ENCODE measurements at places on chromosomes 4 and X. TPM values are rescaled to one million over a fixed set of nuclear protein-coding genes. Genes with fewer than 3 reads are reported as not detected.

Gene RTL3
- total RNA-seq = not detected

Gene FAM133A
- total RNA-seq = not detected

Gene INTU
- 1.0 TPM for total RNA-seq

Gene TEC
- 1.3 TPM for total RNA-seq

Gene KLHL13
- 0.38 TPM for total RNA-seq

Gene FREM3
- total RNA-seq = 0.13 TPM

Gene MAGEB10
- total RNA-seq = not detected

Gene TBC1D9
- total RNA-seq = 68.8 TPM

Gene ENOX2
- total RNA-seq = 10.7 TPM

Gene BGN
- total RNA-seq = 70.9 TPM

Gene FAM9C
- total RNA-seq = not detected

Gene DCUN1D4
- total RNA-seq = 21.4 TPM

Gene RNF212
- 0.25 TPM for total RNA-seq

Gene BMX
- total RNA-seq = 68.9 TPM

Gene CYP2U1
- 4.0 TPM for total RNA-seq

Gene ZNF711
- 3.5 TPM for total RNA-seq

Gene KIF4A
- total RNA-seq = 4.3 TPM

Gene TEX13C
- total RNA-seq = not detected

Gene GJB1
- not detected for total RNA-seq

Gene TSPAN7
- total RNA-seq = 9.2 TPM

Gene ZNF630
- 1.3 TPM for total RNA-seq

Gene ADAM29
- not detected for total RNA-seq

Gene CCNQ
- 37.3 TPM for total RNA-seq

Gene MAGEC3
- total RNA-seq = not detected

Gene PCDH18
- total RNA-seq = 0.38 TPM

Gene SCML2
- total RNA-seq = 2.7 TPM

Gene HPGD
- not detected for total RNA-seq

Gene AR
- total RNA-seq = 0.26 TPM

Gene TLR6
- 0.13 TPM for total RNA-seq

Gene ARHGEF38
- total RNA-seq = not detected

Gene CCDC160
- total RNA-seq = not detected

Gene ARSJ
- 15.4 TPM for total RNA-seq

Gene SPACA5
- total RNA-seq = not detected

Gene USP27X
- total RNA-seq = 3.0 TPM

Gene PNMA5
- total RNA-seq = not detected

Gene GAGE13
- not detected for total RNA-seq

Gene TEX28
- not detected for total RNA-seq

Gene TAPT1
- 16.7 TPM for total RNA-seq

Gene FOXR2
- total RNA-seq = not detected

Gene NWD2
- total RNA-seq = not detected

Gene PARM1
- not detected for total RNA-seq

Gene HTN3
- not detected for total RNA-seq

Gene PDK3
- 3.0 TPM for total RNA-seq

Gene FMR1NB
- total RNA-seq = not detected
